ENCODE measurements at places on chromosomes 4 and X. TPM values are rescaled to one million over a fixed set of nuclear protein-coding genes. Genes with fewer than 3 reads are reported as not detected.

DNA sequence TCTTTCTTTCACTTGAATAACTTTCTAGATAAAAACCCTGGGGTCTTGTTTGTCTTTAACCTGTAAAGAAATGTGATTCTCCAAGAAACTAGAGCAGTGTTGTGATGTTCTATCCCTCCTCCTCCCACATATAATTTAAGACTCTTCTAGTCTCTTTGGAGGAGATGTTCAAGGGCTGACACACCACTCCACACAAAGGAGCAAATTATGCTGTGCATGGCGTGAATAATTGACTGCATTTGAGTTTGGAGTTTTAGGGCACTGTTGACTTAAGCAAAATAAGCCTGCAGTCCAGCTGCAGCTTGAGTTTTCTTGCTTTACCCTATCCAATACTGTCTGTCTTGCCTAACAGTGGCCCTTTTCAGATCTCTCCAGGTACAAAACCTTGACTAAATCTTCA is 119.7 kb downstream of the CHRDL1 start:
- DNase-seq = no peak

Gene TXK
- 7.6 TPM for total RNA-seq

DNA sequence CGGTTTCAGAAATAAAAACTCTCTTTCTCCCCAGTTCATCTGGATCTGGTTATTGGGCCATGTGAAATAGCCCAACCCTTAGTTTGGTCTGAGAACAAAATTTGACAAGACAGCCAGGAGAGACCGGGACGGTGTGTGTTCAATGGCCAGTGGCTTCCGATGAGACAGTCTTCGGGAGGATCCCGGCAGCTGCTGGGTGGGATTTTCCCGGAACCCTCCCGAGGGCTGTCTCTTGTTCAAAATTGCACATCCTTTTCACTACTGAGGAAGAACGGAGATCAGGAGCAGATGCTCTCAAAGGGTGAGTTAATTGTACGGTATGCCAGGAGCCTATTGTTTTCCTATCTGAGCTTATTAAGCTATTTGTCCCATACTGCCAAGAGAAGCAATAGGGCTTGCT is 166.5 kb downstream of the PRR32 start:
- no peak for DNase-seq

- DNase-seq = no peak
Measured at GRCh38 chr4:26458157-26458561, 32.1 kb downstream of the CCKAR start.

DNA sequence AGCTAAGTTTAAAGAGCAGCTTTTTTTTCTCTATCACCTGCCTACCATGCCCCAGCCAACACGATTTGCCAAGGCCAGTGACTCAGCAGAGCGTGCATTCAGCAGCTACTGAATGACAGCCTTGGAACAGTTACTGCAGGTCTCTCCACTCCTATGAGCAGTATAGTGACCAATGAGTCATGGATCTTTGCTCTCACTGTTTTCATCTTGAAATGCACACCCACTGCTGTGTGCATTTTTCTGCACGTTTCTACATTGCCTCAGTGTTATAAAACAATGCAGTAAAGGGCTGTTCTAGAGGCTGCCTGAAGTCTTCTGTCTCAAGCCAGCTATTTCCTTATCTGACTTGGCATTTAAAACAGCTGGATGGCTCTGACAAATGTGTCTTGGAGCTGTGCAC is 66.0 kb upstream of the C4orf54 start:
- DNase-seq = no peak

Gene SGMS2
- 0.80 TPM for total RNA-seq
